ENCODE measurements at places on chromosomes 13 and 19.

GRCh38 chr19:54096617-54097106, 3.9 kb downstream of the OSCAR start:
- peak; percentile 23 for DNase-seq

- DNase-seq, result no peak
These were observed 562.5 kb downstream of the GPC6 start for GRCh38 chr13:93789058-93789457.

GRCh38 chr13:113845055-113845454, 18.8 kb downstream of the GAS6 start:
- no peak for DNase-seq

DNA sequence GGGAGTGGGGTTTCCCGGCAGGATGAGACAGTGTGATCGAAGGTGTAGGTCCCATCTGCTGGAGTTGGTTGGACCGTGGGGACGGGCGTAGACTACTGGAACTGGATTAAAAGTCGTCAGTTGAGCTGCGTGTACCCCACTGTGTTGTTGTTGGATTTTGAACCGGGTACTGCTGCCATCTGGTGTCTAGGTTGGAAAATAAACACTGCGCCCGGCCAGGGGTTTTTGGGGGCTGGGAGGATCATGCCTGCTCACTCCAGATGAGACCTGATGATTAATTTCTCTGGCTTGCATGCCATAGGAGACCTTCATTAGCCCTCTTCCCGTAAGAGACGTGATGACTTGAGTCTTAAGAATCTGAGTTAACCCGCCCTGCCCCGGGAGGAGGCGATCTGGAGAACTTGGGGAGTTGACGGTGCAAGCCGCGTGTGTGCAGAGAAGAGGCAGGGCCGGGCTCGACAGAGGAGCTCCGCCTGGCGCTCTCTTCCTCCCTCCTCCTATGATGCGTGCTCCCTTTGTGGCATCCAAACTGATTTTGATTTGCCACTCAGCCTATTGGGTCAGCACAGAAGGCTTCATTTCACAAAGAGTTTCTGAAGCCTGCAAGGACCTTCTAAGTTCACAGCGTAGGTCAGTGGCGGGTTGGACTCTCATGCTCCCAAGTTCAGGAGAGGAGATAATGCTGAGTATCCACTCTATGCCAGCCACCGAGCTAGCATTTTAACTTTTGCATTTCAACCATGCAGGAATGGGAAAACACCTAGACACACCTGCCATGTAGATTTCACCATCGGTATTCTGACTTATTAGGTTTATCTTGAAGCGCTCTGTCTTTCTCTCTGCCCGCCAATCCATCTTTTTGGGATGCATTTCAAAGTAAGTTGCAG, 2.7 kb downstream of the UHRF1 start:
- DNase-seq, result peak; percentile 73

GRCh38 chr13:33548069-33548468, 262.5 kb upstream of the STARD13 start:
- no peak for DNase-seq

- no peak for DNase-seq
These were observed 10.3 kb upstream of the FUT5 start for GRCh38 chr19:5880604-5881078.

DNA sequence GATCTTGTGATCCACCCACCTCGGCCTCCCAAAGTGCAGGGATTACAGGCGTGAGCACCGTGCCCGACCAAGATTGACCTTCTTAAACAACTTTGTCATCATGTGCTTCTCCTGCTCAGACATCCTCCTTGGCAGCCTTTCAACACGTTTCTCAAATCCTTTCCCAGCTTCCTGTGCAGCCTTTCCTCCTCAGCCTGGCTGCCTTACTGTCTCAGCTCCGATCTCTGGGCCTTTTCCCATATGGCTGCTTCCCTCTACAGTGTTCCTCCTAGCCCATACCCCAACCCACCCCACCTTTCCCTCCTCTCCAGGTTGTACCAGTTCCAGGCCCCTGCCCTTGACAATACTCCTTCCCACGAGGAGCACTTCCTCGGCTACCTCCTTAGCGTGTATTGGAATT, 7.2 kb downstream of the PHF11 start:
- DNase-seq, result no peak

DNA sequence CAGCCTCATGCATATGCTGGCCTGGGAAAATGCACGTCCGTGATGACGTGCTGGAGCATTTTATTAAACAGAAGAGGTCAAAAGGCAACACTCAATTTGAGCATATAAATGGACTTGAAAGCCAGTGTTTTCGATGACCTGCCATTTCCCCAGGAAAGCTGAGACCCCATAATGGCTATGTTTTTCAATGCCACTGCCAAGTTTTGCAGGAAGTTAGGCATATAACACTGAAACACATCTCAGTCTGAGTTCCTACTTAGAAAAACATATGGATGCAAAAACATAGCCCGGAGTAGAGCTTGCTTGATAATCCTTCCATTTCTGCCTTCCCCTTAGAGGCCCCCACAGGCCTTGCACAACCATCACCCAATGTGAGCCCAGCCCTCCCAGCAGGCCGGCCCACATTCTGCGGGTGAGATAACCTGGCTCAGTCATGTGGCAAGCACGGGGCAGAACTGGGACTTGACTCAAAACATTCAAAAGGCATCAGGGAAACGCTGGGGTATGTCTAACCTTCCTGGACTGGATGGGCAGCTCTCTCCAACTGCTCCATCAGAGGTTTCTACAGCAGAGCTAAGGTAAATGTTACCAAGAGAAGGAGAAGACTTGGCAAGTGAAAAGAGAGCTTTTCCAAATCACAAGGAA, 24.9 kb downstream of the EPS15L1 start:
- no peak for DNase-seq

DNA sequence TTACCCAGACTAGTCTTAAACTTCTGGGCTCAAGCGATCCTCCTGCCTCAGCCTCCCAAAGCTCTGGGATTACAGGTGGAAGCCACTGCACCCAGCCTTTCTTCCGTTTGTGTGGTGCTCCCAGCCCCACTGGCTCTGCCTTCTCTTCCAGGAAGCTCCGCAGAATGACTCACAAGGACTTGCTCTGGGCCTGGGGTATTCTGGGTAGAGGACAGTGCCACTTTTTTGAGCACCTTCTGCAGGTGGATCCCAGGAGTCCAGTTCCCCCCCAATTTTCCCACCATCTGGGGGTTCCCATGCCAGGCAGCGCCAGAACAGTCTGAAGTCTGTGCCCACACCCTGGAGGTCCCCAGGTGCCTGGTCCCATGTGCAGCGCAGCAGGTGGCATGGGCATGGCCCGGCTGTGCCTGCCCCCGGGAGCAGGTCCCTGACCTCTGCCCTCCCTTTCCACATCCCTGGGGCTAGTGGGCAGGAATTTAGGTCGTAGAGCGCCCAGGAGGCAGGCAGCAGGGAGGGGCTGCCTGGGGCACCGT, 1.6 kb downstream of the REEP6 start:
- no peak for DNase-seq

- DNase-seq, result peak; percentile 51
These were observed 726.4 kb upstream of the GPC6 start for GRCh38 chr13:92500192-92500591.

DNA sequence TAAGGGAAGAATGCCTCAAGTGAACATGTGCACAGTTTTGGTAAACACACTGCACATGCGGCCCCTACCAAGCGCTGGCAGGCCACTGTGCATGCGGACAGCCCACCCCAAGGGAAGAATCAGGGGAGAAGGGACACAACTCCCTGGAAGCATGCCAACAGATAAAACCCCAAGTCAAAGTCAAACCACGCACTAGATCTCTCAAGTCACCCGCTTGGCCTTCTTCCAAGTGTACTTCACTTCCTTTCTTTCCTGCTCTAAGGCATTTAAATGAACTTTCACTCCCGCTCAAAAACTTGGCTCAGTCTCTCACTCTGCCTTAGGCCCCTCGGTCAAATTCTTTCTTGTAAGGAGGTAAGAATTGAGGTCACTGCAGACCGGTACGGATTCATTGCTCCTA, 4.6 kb upstream of the RFXAP start:
- DNase-seq, result no peak

DNA sequence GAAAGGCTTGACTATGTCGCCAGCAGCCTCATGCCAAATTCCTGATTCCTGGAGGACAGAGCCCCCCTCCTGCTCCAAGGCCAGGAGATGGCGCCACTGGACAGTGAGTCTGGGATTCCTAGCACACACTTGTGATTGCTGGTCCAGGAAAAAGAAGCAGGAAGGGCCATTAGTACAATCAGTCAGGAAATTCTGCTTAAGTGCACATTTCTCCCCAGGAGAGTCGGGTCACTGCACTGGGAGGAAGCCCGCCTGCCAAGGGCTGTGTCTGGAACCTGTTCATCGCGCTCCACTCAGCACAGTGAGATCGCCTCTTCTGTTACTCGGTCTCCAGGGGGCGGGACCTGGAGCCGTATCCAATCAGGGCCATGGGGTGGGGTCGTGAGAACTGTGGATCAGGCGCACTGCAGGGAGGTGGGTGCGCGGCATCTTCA, 65.1 kb downstream of the ZNF823 start:
- peak; percentile 91 for DNase-seq

DNA sequence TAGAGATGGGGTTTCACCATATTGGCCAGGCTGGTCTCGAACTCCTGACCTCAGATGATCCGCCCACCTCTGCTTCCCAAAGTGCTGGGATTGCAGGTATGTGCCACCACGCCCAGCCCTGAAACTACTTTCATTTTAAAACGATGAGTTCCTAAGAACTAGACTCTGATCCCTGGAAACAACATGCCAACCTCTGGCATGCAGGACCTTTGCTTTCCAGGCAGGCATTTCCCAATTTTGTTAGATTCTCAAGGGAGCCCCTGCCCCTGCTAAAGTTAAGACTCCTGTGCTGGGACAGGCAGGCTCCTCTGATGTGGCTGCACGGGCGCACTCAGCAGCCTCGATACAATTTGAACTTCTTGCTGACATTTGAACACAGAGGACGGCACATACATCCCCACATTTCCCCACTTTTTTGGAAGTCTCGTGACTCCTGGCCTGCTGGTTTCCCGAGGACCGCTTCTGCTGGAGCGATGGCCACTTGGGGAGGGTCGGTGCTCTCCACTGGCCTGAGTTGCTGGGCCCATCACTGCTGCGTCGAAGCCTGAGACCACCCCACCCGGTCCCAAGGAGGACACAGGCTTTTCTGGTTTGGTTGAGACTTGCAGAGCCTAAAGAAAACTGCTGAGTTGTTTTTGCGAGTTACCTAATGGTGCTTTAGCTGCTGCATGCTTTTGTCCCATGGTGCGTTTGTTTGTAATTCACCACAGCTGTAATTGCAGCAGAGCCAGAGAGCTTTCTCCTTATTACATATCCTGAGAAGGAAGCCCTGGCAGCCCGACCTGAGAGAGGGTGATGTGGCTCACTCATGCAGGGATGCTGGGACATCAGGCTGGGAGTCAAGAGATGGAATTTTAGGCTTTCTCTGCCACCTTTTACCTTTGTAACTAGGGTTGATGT, 8.2 kb downstream of the ATP11A start:
- DNase-seq, result no peak

DNA sequence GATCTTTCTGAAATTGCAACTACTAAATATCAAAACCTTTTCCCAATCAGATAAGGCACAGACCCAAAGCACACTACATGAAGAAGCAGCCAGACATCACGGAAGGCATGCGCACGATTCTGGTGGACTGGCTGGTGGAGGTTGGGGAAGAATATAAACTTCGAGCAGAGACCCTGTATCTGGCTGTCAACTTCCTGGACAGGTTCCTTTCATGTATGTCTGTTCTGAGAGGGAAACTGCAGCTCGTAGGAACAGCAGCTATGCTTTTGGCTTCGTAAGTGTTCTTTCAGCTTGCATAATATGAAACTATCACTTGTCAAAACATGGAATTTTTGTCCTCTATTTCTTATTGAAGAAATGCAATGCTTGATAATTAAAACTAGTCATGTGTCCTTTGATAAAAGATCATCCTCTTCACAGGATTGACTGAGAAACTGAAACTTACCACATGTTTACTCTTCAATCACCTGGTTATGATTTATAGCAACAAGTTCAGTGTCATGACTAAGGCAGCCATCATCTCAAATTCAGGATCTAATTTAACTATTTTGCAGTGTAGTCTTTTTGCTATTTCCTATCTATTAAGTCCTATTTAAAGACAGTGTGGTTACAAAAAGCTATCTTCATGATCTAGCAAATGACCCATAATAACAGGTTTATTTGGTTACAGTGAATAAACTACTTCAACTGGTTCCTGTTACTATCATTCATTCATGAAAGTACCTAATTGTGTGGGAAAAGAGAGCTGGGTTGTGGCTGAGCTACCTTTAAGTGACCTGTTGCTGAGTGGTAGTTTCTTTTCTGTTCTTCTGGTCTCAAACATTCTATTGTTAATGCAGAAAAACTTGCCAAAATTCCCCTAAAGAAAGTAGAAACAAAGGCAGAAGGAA, 6.5 kb downstream of the CCNA1 start:
- DNase-seq, result no peak

DNA sequence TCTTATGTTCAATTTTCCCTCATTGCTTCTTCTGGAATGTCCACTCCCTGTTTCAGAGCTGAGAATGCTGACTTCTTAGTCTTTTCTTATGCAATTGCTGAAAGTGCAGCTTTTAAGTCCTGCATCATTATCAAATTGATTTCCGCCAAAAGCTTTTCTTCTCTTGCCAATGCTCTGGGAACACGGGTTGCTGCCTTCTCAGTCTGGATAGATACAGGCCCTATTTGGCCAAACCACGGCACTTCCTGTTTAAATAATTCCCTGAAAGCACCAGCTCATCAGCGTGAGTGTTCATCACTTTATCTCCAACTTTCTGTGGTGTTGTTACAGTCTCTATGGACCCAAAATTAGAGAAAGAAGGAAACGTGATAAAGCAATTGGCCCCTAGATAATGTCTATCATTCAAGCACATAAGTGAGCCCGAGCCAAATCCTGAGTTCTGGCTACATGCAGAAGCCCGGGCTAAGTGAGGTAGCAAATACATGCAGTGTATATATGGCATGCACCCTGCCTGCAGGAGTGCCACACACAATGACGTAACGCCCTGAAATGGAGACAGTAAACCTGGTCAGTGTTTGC, 85.7 kb downstream of the CYSLTR2 start:
- DNase-seq, result no peak

GRCh38 chr19:50909240-50910070, 1.7 kb downstream of the KLK4 start:
- DNase-seq, result peak; percentile 96

DNA sequence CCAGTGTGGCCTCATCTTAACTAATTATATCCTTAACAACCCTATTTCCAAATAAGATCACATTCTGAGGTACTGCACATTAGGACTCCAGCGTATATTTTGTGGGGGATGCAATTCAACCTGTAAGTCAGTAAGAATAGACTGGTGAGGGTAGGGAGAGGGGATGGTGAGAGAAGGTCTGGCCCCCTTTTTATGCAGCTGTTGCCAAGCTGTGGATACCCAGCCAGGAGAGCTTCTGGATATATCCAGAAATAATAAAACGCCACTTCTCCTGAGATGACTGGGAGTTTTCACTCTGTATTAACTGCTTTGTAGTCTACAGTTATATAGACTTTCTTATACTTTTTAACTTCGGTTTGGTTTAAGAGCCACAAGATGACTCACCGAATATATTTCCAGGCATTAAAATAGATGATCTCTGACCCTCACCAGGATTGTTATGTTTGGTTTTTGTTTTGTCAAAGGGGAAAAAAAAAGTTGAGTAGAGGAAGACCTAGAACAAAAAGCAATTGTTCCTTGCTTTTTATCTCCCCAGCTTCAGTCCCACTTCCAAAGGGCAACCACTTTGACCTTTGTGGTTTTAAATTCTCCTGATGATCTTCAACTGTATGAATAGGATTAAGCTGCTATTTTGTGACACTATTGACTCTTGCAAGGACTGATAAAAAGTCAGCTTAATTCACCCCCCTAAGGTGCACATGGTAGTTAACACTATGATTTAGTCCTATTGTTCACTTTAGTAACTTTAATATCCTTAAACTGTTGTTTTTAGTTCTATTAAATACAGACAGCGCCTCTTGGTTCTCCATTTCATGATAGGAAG, 3.1 kb upstream of the NEK3 start:
- DNase-seq, result peak; percentile 31

All from neural progenitor cell (in vitro differentiated cells).